ENCODE measurements at places on chromosomes 2 and 18. TPM values are rescaled to one million over a fixed set of nuclear protein-coding genes. Genes with fewer than 3 reads are reported as not detected.

DNA sequence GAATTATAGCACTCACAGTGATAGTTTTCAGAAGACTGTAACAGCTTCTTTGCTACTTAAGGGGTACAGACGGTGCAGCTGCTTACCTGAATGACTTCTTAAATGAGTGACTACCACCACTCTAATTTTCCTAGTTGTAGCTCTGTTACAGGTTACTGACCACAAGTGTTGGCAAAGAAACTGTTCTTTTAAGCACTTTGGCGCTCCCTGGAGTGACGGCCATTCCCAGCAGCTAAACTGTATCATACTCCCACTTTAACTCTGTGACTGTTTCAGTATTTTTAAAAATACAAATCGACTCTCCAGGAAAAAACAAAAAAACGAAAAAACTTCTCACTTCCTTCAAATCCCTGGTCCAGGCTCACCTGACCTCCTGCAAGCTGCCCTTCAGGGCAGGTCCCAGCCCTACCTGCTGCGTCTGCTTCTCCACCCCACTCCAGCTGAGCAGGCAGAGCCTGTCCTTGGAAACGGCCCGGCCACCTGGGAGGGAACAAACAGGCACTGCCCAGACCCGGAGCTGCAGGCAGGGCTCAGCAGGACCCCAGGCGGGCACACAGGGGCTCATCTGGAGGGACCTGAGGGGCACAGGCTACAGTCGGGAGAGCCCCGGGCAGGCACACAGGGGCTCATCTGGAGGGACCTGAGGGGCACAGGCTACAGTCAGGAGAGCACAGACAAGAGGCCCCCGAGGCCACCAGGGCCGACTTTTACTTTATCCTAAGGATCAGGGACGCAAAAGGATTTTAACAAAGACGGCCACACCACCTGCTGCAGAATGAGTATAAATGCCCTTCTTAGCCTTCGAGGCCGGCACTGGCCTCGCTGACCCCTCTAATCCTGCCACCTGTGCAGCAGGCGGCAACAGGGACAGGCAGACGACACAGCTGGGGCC lies 24.5 kb downstream of the SLC66A2 start:
- DNase-seq = no peak

Gene MERTK
- 14.0 TPM for total RNA-seq

Gene CDH7
- not detected for total RNA-seq

DNA sequence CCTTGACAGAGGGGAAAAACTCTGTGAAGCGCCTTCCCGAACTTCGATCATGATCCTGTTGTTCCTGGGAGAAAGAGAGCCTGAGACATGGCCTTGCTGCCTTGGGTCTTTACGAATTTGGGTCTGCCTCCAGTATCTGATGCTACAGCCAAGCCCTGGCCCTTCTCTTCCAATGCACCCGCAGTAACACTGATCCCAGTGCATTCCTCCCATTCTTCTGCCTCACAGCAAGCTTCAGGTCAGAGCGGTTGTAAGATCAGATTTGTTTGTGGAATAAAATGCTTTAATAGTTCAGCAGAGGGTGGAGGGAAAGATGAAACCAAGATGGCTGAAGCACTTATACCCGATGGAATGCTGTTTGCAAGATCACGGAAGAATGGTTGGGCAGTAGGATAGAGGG lies 196.7 kb upstream of the SIX2 start:
- no peak for DNase-seq

DNA sequence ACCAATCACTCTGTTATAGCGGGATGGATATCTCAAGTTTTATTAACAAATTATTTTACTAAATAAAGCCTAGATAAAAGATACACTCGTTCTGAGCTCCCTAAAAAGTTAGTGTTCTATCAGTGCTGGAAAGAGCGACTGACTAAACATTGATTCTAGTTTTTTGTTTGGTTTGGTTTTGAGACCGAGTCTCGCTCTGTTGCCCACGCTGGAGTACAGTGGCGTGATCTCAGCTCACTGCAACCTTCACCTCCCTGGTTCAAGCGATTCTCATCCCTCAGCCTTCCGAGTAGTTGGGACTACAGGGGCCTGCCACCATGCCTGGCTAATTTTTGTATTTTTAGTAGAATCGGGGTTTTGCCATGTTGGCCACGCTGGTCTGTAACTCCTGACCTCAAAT lies 73.8 kb upstream of the CDCA7 start:
- DNase-seq = no peak
